ENCODE measurements at places on chromosomes 4 and X. TPM values are rescaled to one million over a fixed set of nuclear protein-coding genes. Genes with fewer than 3 reads are reported as not detected.
A peak's percentile ranks its signal among the peaks of the same experiment; 100 is the strongest.

DNA sequence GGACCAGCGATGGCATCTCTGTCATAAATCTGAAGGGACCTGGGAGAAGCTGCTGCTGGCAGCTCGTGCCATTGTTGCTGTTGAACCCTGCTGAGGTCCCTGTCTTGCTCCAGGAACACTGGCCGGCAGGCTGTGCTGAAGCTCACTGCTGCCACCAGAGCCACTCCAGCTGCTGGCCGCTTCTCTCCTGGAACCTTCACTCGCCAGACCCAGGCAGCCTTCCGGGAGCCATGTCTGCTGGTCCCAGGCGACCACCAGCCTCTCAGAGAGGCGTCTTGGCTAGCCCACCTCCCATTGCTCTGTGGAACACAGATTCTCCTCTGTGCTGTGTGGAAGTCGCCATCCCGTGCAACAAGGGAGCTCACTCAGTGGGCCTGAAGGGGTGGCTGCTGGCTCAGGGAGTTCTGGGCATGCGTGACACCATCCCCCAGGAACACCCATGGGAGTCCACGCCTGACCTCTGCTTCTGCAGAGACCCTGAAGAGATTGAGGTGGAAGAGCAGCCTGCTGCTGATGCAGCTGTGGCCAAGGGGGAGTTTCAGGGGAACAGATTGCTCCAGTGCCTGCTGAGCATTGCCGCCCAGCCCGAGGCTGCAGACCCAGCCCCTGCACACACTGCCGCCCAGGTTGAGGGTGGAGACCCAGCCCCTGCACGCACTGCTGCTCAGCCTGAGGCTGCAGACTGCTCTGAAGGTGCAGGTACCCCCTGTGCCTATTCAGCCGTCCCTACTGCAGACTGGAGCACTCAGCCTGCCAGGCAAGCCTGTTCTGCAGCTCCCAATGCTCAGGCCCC is 33.1 kb upstream of the CYP4V2 start:
- DNase-seq: no peak

DNA sequence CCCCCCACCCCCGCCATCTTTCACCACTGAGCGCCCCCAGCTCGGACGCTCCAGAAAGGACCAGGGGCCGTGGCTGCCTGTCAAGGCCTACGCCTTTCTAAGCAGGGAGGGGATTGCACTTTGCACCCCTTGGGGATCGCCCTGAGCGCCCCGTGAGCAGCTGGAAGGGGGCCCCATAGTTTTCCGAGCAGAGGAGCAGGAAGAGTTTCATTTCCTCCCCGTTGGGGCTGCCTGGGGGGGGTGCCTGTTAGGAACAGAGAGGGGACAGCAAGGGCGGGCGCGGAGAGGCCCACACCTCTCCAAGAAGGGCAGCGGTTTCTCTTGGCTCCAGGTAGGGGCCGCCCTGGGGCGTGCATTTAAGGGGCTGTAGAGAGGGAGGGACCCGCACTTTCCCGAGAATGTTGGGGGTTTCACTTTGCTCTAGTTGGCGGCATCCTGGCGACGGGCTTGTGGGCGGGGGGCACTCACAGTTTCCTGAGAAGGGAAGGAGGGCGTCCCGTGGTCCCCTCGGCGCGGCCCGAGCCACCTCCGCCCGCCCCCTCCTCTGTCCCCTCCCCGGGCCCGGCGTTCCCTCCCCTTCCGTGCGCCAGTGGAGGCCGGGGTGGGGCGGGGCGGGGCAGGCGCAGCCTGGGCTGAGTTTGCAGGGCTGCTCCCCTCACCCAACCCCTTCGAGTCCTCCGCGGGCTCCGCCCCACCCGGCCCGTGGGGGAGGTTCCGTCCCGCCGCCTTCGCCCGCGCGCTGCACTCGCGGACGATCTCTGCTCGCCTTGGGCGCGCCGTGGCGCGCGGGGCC is 82.3 kb upstream of the CD99 start:
- peak; percentile 96 for DNase-seq

- no peak for DNase-seq
These were observed 100.2 kb downstream of the FIP1L1 start for GRCh38 chr4:53477636-53478035.

DNA sequence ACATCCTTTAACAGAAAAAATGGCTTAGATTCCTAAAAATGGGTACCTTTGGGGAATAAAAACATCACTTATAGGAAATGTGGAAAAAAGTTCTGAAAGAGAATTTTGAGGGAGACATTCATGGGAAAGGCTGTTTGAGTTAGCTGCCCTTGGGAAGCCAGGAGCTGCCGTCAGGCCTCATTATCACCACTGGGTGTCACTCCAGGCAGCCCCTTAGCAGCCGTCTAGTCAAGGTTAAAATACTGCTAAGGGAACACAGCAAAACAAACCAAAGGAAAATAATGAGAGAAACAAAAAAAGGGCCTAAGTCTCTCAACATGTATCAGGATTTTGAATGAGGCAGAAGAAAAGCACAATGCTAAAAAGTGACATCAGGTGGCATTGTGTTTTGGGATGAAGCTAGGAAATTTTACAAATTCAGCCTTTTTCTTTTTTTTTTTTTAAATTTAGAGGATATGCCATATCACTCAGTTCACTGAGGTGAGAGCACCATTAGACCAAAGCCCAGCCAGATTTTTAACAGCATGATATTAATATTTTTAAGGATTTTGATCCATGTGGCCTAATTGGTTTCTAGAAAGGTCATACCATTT is 235.3 kb downstream of the GPAT3 start:
- peak; percentile 51 for DNase-seq

- no peak for DNase-seq
These were observed 28.7 kb downstream of the ADH6 start for GRCh38 chr4:99190336-99190735.

TRIM75 gene
- polyA plus RNA-seq: not detected

GRCh38 chr4:147736458-147736857 is 4.6 kb downstream of the ARHGAP10 start:
- DNase-seq: no peak

CSN1S1 gene
- polyA plus RNA-seq: not detected

DNA sequence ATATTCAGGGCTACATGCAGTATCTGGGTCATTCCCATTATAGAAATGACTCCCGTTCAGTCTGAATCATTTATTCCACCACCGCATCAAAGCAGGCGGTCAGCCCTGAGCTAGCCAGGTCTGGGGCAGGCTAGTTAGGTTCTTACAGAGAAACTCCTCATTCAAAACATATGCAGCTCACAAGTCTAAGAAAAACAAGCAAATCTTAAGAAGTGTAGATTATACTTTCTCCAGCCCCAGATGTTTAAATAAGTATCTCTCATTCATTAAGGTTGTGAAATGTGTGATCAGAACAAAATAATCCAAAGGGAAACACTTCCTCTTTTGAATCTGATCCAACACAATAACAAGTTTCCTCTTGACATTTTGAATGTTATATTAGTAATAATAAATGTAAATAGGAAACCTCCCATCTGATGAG is 441.9 kb downstream of the INPP4B start:
- DNase-seq: no peak

FAM149A gene
- polyA plus RNA-seq: 12.9 TPM

DNA sequence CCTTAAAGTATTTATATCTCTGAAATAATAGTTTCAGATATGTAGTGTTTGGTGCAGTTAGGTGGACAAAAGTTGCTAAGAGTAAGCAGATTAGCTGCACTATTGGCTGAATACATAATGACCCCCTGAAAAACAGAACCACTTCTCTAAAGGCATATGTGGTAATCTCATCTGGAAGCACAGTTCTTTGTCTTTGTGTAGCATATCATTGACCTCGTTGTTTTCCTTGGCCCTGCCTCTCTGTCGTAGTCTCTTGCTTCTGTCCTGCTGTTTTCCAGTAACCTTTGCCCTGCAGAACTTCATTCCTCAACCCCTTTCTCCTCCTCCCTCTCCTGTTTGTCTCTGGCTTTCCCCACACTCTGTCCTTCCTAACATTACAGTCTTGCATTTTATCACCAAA is 41.4 kb downstream of the JADE3 start:
- peak; percentile 60 for DNase-seq

DNA sequence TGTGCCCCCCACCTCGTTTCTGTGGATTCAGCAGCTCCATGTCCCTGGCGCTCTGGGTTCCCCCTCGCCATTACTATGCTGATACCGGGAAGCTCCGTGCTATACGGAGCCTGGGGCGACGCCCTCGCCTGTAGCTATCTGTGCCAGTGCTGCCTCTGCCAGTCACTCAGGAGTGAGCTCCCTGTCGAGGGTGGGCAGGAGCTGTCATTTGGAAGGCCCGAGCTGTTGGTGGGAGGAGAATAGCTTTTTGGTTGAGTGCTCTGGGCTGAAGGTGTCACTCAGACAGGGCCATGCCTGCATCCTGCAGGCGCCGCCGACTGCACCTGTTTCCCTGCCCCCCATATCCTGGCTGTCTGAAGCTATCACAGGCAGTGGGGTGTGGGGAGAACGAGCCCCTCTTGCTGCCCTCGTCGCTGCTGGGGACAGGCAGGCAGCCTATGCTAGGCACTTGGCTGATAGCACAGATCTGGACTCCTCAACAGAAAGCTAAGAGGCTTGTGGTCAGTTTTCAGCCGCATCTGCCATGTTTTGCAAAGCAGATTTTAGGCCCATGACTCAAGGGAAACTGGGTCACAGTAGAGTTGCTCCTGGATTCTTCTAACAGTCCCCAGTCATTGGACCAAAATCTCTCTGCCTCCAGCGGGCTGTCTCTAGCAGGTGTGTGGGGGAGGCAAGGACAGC is 31.8 kb downstream of the CPLX1 start:
- DNase-seq: no peak

DNA sequence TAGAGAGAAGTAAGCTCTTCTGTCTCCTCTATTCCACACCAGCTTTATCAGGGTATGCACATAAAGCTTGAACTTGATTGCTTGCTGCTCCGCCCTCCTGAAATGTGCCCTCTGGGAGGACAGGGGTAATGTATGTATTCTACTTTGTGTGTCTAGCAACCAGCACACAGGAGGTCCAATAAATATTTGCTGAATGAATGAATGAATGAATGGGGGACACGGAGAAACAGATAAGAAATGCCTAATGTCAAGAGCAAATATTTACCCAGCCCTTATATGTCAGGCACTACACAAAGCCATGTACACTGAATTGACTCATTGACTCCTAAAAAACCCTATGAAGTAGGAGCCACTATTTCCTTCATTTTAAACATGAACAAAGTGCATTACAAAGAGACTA is 2.3 kb upstream of the MSL3 start:
- DNase-seq: peak; percentile 7

AKAP14 gene
- not detected for polyA plus RNA-seq

- DNase-seq: no peak
These were observed 223.1 kb downstream of the AFF2 start for GRCh38 chrX:148723551-148723950.

UGT2B7 gene
- polyA plus RNA-seq: 26.1 TPM
